GM12865 (cell line): ENCODE measurements at places on chromosomes 1 and 21.

DNA sequence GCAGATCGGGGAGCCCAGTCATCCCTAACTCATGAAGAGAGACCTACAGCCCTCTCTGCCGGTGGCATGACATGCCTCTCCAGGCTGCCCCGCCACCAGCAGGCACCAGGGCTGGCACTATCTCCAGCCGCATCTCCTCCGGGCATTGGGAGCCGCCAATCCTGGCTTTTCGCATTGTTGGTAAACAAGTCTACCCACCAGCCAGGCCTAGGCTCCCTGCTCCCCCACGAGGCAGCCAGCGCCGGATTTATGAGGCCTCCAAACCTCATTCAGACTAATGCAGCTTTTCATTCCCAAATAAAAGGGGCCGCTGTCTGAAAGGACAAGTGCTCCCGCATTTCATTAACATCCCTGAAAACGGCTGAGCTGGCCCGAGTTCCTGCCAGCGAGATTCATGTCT lies 3.4 kb upstream of the GRIK3 start:
- DNase-seq = no peak

- peak; percentile 83 for DNase-seq
These were observed 8.7 kb downstream of the FGR start for GRCh38 chr1:27626031-27626935.

DNA sequence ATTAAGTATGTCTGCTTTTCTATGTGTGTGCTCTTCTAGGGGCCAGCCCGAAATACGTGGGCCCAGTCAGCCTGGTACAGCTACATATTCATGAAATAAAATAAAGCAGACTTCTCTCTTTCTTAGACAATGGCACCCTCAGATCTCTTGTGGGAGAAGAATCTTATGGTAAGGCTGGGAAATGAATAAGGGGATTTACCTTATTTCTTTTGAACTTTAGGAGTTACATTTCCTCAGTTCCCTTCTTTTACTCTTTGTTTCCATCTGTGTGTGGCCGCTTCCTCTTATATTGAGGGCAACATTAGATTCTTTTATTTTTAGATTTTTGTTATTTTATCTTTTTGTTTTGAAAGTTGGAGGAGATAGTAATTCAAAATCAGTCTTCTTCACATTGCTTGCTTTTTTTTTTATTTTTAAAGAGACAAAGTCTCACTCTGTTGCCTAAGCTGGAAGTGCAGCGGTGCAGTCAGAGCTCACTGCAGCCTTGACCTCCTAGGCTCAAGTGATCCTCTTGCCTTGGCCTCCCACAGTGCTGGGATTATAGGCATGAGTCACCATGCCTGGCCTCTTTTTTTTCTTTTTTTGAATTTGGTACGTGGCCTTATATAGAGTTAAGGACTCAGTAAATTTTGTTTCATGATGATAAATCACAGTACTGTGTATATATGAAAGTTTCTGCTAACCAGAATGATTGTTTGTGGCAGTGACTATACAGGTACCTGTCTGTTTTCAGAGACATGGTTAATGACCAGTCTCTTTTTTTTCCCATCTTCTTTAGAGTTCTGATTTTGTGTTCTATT lies 9.1 kb downstream of the LAMC1 start:
- DNase-seq = peak; percentile 11

- DNase-seq = no peak
These were observed 123.5 kb downstream of the TIAM1 start for GRCh38 chr21:31220575-31220974.

- peak; percentile 7 for DNase-seq
These were observed 73.2 kb upstream of the CNIH3 start for GRCh38 chr1:224542783-224543440.

DNA sequence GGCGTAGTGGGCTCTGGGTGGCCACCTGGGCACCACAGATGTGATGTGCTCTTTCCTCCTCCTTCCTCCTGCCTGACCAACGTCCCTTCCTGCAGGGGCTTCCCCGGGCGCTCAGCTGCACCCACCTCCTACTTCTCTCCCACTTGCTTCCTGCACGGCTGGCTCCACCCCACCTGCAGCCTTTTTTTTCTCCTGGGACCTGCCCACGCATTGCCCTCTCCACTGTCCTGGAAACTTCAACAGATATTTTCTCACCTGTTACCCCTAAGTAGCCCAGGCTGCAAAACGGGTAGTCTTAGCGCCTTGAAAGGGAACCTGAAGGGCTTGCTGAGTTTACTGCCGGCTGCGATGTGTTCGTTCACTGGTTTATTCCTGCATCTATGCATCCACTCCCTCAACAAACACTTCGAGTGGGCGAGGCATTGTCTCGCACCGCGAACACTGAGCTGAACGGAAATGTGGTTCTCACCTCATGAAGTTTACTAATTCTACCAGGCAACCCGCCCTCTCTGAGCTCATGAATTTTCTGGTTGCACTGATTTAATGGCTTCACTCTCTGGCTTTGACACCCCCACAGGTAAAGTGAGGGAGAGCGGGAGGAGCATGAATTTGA lies 23.6 kb downstream of the ZBTB18 start:
- peak; percentile 41 for DNase-seq

DNA sequence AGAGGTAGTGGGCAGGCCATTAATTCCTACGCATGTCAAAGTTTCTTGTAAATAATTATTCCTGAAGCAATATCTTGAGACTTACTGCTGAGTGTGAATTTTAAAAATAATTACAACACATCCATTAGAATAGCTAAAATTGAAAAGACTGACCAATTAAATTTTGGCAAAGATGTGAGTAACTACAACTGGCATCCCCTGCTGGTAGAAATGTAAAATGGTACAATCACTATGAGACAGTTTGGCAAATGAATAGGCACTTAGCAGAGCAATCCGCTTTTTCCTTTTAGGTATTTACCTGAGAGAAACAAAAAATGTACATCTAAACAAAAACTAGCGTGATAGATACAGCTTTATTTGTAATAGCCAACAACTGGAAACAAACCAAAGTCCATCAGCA lies 798.9 kb downstream of the BRINP3 start:
- no peak for DNase-seq

DNA sequence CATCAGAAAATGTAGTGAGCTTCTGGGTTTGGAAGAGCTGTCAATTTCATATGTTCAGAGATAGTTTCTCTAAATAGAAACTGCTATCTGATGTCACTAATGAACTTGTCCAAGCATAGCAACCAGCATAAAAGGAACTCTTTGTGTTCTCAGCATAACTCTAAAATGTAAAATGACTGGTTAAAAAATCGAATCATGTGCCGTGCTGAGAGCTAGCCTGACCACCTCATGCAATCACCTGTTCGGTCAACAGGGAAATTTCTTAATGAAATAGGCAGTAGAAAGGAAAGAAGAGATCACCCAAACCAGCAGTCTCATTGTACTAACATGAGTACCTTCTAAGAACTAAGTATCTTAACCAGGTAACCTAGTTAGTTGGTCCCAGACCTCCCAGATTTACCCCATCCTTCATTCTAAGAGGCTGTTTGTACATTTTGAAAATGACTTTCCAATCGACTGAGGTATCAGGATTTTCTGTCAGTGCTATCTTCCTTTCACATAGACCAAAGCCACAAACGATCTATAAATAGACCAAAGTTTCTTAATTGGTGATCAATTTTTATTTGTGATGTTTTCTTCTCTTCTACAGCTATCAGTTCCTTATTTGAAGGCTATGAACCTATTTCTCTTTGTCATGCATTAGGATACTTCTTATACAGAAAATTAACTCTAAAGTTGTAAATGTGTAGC lies 147.3 kb downstream of the TLR5 start:
- DNase-seq = no peak

DNA sequence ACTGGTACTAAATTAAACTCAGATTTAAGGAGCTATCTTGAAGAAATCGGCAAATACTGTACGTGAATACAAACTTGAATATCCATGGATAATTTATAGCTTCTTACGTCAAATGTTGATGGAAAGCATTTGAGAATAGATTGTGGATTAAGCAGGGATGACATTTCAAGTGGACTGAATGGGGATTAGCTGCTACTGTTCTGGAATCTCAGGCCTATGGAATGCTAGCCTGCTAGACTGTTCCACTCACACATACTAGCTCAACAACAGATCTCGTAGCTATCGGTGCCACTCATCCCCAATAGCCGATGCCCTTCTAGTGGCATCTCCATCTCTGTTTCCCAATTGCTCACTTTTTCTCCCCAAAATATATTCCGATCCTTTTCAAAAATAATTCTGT lies 62.0 kb upstream of the USP25 start:
- DNase-seq = no peak

- DNase-seq = no peak
These were observed 3.8 kb downstream of the ZBTB18 start for GRCh38 chr1:244054924-244055263.

DNA sequence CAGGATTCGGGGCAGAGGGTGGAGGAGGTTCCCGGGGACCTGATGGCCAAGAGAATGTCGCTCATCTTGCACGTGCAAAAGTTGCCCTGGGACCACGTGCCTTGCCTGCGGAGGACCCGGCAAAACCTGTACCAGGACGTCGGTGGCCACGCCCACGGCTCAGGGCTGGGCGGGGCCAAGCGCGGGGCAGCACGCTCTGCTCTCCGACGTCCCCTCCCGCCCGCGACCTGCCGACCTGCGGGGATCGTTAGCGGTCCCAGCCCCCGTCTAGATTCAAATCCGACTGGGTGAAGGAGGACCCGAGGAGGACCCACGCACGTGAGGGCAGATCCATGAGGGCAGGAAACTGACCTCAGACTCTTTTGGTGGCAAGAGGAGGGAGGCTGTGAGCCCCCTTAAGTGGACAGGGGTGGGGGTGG lies at the start of gene C1orf167:
Gene C1orf167, plus strand, starts transcription at position 206 of the 419 bp plus-strand sequence. CDS start 2,208 bp downstream, outside the sequence.
- peak; percentile 20 for DNase-seq

DNA sequence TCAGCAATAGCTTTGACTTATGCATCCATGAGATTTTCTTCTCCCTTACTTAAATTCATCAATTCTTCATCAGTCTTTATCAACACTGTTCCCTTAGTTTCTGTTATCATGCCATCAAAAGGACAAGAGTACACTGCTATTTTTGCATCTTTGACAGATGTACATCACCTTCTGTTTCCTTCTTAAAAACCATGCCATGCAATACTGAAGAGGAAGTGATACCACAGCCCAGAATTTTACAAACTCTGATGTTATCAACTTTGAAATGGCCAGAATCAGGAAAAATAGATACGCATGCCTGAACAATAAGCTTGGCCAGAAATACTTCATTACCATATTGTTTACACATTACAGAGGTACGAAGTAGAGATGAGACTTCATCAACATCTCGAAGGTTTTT lies 21.1 kb downstream of the FMO5 start:
- no peak for DNase-seq

DNA sequence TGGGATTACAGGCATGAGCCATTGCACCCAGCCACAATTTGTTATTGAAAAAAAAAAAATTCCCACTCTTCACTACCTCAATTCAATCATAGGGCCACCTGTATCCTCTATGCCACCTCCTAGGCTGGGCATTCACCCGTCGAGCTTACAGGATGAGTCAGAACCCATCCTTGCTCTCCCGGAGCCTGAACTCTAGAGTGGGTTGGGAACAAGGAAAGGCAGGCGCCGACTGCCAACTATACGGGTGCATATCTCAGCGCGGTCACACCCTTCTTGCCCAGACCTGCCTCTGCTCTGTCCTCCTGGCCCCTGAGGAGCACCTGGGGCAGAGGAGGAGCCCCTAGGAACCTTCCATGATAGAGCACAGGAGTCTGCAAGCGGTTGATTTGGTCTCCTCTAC lies 21.4 kb upstream of the LBR start:
- DNase-seq = no peak

DNA sequence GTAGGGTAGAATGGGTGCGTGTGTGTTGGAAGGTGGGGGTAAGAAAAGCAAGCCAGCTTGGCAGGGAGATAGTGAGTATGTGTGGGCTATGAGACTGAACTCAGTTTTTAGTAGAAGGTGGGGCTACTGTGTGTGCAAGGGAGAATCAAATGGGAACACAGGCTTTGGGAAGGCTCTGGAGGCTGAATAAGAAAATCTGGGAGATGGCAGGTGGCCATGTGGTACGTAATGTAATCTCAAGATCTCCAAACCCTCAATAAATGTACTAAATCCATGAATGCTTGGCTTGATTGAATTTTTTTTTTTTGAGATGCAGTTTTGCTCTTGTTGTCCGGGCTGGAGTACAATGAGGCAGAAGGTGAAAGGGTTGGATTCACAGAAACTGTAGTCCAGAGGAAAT lies 3.5 kb upstream of the ZSCAN20 start:
- DNase-seq = no peak

GRCh38 chr1:241658081-241658793 lies 6.2 kb downstream of the WDR64 start:
- no peak for DNase-seq

GRCh38 chr1:172845371-172845770 lies 186.5 kb downstream of the FASLG start:
- DNase-seq = peak; percentile 24

- no peak for DNase-seq
These were observed 103.4 kb downstream of the RUSC1 start for GRCh38 chr1:155424091-155424490.

- DNase-seq = peak; percentile 19
These were observed 20.9 kb upstream of the CFHR4 start for GRCh38 chr1:196866974-196867373.

- no peak for DNase-seq
These were observed 179.4 kb downstream of the KIF26B start for GRCh38 chr1:245334235-245334634.

GRCh38 chr1:218837051-218837450 lies 336.6 kb upstream of the LYPLAL1 start:
- DNase-seq = no peak

GRCh38 chr21:42648606-42649005 lies 4.8 kb upstream of the PDE9A start:
- DNase-seq = no peak

- DNase-seq = no peak
These were observed 7.0 kb downstream of the INSRR start for GRCh38 chr1:156851779-156852417.

DNA sequence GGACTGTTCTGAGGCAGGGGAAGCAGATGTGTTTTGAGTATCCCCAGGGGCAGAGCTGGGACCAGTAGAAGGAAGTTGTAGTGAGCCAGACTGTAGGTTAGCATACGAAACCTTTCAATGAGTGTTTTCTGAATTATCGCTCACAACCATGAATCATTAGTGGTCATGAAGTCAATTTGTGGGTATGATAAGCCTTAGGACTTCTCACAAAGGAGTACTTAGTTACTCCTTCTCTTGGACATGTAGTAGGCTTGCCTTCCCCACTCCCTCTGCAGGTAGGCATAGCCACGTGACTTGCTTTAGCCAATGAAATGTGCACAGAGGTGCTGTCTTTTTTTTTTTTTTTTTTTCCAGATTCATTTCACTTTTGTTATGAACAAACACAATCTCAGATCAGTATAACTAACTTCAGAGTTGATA lies 23.9 kb upstream of the FAAH start:
- peak; percentile 9 for DNase-seq

- DNase-seq = no peak
These were observed 17.1 kb upstream of the FBXO28 start for GRCh38 chr1:224096773-224097172.

- DNase-seq = no peak
These were observed 386.6 kb downstream of the MATN1 start for GRCh38 chr1:30336550-30337323.

- peak; percentile 55 for DNase-seq
These were observed 16.9 kb downstream of the NPHP4 start for GRCh38 chr1:5975133-5975880.

DNA sequence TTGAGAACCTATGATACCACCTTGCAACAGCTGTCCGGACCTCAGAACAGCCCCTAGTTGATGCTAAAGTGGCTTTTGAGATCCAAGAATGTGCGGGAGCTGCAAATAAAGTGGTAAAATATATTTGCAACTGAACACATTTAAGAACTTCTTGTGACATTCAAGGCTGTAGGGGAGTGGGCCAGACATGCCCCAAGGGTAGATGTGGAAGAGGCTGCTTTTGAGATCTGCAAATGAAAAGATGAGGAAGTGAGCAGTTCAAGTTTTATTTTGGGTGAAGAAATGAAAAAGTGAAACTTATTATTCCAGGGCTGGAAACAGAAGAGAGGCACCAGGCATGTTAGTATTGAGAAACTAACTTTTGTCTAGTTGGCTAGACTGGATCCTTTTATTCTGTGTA lies 359.5 kb upstream of the PLXNA2 start:
- no peak for DNase-seq
